ENCODE measurements at places on chromosomes 4 and X.

DNA sequence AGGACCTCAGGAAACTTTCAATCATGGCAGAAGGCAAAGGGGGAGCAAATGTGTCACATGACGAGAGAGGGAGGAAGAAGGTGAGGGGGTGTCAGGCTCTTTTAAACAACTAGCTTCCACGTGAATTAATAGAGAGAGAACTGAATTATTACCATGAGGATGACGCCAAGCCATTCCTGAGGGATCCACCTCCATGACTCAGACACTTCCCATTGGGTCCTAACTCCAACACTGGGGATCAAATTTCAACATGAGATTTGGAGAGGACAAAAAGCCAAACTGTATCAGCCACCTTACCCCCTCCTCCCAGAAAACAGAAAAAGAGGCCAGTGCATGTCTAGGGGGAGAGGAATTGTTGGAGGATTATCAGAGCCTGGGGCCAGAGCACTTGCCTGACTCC is 40.4 kb upstream of the LAS1L start:
- DNase-seq: no peak

GRCh38 chr4:18815779-18816173 is 794.2 kb upstream of the LCORL start:
- DNase-seq: no peak

DNA sequence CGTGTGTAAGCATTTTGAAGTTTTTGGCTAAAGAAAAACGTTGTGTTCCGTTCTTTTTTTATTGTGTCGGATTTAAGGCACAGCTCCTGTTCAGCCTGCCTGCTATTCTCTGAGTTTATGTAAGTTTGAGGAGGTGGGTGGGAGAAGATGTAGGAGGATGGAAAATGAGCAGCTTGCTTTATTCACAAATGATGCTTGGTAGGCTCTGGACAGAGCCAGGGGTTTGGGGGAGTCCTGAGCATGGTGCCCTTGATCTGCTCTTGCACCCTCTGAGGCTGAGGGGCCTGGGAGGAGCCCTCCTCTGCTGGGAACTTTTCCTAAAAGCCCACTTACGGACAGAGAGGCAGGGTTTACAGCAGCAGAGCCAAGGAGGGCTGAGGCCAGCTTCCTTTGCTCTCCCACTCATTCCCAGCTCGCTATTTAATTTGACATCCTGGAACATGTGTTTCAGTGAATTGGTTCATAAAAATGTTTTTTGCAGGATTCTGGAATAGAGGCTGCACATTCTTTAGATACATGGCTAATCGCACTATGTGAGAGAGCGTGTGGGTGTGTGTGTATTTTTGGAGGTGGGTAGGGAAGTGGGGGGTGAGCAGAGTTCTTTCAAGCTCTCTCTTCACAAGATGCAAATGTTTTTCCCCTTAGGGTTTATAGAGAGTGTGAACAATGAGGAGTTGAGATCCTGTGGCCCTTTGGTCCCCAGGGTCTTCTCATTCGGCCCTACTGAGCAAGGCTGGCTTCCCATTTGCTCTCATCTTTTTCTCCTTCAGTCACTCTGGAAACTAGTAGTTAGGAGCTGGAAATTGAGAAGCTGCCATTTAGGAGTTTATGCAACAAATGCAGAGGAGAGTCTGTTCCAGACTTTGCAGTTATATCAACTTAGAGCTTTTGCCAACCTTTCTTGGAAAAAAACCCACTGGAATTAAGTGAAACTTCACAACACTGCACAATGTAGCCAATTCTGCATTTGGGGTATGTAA is 32.1 kb downstream of the TMEM131L start:
- no peak for DNase-seq

DNA sequence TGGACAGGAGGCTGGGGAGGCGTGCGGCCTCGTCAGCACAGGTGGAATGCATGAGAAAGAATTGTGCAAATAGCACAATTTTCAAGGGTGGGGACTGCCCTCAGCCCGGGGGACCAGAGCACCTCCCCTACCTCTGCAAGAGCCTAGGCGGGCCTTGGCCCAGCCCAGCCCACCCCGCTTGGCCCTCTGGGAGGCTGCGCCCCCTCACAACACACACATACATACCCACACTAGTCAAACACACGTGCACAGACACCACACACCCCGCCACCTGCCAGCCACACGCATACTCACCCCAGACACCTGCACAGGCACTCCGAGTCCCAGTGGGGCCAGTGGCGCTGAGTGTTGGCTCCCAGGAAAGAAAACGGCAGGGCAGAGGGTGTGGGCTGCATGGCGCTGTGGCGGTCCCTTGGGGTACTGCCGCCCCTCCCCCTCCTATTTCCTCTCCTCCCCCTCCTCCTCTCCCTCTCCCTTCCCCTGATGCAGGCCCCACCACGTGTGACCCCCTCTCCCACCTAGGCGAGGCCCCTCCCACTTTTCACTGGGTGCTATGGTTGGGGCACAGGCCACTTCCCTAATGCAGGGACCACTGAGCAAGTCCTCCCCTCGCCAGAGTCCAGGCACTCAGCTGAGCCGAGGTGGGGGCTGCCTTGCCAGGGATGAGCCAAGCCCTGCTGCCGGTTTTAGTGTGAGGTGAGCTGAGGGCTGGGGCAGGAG is 84.5 kb downstream of the FAM53A start:
- DNase-seq: no peak

DNA sequence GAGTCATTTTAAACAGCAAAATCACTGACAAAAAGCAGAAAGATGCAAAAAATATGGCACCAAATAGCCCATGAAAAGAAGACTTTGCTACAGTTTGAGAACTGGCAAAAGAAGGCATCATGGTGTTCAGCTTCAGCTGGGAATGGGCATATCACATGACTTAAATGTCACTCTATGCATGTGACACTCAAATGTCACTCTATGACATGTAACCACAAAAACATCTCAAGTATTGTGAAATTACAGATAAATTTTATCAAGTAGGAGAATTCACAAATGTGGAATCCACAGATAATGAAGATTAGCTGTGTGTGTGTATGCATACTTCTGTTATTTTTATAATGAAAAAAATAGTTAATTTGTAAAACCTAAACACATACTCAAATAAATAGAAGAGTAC is 81.9 kb downstream of the ATP10D start:
- no peak for DNase-seq

GRCh38 chr4:62250100-62250499 is 1050.0 kb downstream of the ADGRL3 start:
- DNase-seq: no peak

GRCh38 chrX:19549838-19550237 is 34.5 kb upstream of the MAP3K15 start:
- no peak for DNase-seq

DNA sequence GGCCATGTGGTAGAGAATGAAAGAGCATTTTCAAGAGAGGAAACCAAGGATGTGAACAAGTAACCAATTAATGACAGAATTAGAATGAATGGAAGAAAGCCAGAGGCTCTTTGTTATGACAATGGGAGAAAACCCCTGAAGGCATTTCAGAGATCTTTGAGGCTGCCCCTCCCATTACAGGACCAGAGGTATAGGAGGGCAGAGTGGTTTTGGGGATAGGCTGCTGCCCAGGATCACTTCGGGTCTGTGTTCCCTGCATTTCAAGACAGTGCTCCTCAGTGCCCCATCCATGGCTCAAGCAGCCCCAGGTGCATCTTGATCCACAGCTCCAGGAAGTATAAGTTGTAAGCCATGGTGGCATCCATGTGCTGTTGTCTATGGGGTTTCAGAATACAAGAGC is 124.0 kb upstream of the HPF1 start:
- no peak for DNase-seq

Data from kidney glomerular epithelial cell (primary cell).